ENCODE measurements at places on chromosomes 5 and 9.

DNA sequence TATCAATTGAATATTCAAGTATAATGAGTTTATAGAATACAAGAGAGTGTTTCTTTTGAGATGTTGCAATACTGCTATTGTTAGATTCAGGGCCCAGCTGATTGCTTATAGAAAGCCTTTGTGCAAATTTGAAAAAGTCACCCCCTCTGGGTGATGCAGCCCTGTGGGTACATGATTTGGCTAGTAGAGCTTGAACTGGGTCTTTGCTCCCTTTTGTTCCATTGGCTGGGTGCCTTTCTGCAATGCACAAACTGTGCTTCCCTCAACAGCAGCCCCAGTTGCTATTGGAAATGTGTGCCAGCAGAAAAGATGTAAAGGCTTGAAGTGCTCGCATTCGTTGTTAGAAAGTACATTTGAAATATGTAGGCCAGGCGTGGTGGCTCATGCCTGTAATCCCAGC lies 61.8 kb upstream of the CEMIP2 start:
- no peak for DNase-seq

GRCh38 chr5:176190886-176191755 lies 47.1 kb upstream of the SIMC1 start:
- DNase-seq: no peak

DNA sequence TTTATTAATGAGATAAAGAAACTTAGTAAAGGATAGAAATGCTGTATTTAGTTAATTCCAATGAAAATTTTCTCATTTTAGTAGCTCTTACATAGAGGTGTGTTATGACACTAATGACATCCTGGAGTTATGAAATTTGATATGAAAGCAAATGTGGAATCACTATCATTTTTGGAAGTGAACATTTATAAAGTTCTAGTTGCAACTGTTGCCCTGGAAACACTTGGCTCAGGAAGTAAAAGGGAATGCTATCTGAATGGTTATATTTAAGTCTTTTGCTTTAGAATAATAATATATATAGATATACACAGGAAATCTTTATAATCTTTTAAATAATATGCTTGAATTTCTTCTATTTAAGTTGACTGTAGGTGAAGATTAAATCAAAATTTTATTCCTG lies 16.7 kb downstream of the ADAMTS19 start:
- no peak for DNase-seq

DNA sequence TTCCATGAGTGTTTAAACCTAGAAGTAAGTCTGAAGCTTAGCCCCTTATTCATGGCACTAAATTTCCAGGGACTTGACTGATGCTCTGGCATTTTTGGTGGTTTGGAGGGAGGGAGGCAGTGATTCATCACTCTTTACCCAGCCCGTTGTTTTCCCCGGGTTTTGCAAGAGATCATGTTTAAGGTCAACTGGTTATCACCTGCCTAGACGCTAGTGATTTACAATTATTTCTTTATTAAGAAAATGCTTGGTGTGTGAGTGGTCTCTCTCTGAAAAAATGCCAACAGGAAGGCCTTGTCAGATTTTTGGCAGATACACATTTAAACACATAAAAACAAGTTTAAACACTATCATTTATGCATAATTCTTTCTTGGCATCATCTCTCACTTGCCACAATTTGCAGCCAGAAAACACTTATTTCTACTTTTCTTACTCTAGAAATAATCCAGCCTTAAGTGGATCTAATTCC lies 737.9 kb upstream of the ZNF608 start:
- DNase-seq: no peak

GRCh38 chr5:23027331-23027730 lies 174.2 kb upstream of the CDH12 start:
- DNase-seq: no peak

GRCh38 chr5:573206-573605 lies 38.9 kb upstream of the CEP72 start:
- DNase-seq: no peak

DNA sequence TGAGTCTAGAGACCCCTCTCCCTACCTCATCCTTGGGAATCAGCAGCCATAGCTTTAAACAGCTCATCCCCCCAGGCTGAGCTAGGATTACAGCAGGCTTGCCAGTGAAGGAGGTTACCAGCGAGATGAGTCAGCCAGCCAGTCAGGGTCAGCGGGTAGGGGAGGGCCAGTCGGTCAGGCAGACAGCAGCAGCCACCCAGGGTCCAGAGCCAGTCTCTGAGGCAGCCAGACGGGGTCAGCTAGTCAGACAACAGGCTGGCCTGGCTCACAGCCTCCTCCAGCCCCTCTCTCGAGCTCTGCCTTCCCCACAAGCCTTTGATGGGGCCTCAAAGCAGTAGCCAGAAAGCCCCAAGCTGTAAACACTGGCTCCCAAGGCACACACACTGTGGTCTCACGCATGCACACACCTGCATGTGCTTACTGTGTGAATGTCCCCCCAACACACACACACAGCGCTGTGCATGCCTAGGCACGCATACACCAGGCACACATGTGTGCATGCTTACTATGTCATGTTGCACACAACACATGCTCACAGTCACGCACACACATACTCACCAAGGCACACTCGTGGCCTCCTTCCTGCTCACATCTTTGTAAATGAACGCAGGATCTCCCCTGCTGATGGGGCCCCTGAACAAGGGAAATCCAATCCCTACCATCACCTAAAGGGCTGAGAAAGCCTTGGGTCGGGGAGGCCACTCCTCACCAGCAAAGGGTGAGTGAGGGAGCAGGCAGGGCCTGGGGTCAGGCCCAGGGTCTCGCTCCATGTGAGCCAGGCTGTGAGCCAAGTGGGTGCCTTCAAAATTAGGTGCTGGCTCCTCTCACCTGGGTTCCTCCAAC lies 28.2 kb upstream of the CPLX2 start:
- DNase-seq: no peak

- no peak for DNase-seq
Measured at GRCh38 chr9:94919376-94920098, 193.0 kb downstream of the AOPEP start.

DNA sequence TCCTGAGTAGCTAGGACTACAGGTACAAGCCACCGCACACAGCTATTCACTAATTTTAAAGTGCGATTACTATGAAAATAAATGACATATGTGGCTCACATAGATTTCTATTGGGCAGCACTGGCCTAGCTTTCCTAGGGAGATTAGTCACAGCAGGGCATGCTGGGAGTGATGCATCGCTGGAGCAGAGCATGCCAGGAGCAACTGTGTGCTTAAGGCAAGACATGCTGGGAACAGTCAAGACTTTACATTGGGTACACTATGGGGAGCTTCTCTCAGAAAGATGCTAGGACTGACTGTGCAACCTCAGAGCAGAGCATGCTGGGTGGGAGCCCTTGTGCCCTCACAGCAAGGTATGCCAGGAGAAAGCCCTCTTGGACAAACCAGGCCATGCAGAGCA lies 9.3 kb downstream of the ST6GALNAC6 start:
- DNase-seq: no peak

GRCh38 chr5:170475294-170476000 lies 28.4 kb upstream of the KCNIP1 start:
- DNase-seq: no peak

Data from NCI-H1417 treated with DMSO at 0.1 percent for 48 hours (cell line).